Brain microvascular endothelial cell (primary cell): ENCODE measurements at places on chromosomes 5 and 9.
A peak's percentile ranks its signal among the peaks of the same experiment; 100 is the strongest.

- no peak for DNase-seq
Measured at GRCh38 chr9:12666813-12667212, 26.4 kb upstream of the TYRP1 start.

- DNase-seq, result no peak
Measured at GRCh38 chr5:169067751-169068173, 233.2 kb downstream of the SLIT3 start.

GRCh38 chr9:21311889-21312288 is 6.8 kb upstream of the IFNA5 start:
- DNase-seq, result no peak

DNA sequence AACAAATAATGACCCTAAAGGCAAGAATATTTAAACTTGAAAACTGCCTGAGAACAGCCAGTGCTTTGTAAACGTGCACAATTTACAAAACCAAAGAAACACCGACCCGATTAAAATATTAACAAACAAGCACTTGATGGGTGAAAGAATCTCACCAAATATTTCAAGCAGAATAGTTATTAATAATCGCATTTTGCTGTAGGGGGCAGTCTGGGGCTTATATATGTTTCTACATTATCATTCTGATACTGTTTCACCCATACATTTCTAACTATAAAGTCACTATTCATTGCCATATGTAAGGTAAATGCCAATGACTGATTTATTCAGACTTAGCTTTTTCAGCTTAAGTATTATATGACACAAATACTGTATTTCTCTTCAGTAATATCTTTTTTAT is 37.7 kb downstream of the UBAP2 start:
- DNase-seq, result no peak

GRCh38 chr5:157665467-157666070 is 5.8 kb upstream of the C5orf52 start:
- peak; percentile 79 for DNase-seq

- no peak for DNase-seq
Measured at GRCh38 chr5:38777111-38777510, 68.7 kb upstream of the OSMR start.

GRCh38 chr5:158431369-158432029 is 572.6 kb upstream of the CLINT1 start:
- no peak for DNase-seq

DNA sequence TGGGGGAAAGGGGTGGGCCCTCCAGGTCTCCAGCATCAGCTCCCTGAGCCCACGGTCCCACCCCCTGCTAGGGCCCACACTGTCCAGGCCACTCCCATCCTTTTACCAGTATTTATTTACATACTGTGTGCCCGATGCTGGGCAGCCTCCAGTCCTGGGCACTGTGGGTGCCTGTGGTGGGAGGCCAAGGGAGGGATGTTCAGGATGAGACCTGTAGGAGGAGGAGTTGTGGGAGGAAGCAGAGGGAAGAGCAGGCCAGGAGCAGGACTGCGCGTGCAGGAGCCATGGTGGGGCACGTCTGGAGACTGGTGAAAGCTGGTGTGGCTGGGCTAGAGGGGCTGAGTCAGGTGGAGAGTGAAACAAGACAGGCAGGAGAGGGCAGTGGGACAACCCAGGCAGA is 267.4 kb downstream of the HSPA4 start:
- DNase-seq, result no peak

DNA sequence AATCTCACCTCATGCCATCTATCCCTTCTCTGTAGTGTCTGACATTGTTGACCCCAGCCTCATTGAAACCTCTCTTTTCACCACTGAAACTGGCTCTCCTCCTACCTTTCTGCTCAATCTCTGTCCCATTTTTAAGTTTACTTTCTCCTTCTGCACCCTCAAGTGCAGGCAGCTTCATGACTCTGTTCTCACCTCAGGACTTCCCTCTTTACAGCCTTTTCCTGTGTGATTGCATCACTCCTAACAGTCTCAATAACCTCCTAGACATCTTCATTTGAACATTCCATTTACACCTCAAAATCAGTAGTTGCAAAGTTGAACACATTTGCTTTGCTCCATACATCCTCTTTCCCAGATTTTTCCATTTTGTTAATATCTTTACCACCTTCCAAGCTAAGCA is 172.1 kb downstream of the RASEF start:
- DNase-seq, result no peak

GRCh38 chr9:138111607-138112006 is 234.0 kb downstream of the CACNA1B start:
- no peak for DNase-seq

- DNase-seq, result no peak
Measured at GRCh38 chr5:168656633-168657032, 77.5 kb upstream of the PANK3 start.

DNA sequence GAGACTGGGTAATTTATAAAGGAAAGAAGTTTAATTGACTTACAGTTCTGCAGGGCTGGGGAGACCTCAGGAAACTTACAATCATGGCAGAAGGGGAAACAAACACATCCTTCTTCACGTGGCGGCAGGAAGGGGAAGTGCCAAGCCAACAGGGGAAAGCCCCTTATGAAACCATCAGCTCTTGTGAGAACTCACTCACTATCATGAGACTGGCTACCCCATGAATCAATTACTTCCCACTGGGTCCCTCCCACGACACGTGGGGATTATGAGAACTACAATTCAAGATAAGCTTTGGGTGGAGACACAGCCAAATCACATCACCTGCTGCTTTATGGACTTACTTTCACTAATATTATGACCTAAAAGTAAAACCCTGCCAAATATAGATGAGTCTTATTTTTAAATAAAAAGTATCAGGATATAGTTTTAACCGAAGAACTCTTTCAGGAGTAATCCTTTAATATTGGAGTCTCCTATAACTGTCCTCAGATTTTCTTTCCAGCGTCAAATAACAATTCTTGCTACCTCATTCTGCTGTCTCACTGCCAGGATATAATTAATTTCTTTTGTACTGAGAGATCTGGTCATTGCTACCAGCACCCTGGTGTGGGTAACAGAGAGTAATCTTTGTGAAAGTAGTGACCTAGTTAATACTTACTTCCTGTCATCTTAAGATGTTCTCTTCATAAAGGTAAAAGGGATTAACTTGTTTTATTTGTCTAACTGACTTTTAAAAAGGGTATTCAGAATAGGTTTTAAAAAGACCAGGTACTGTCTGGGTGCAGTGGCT is 68.6 kb downstream of the NLN start:
- no peak for DNase-seq

DNA sequence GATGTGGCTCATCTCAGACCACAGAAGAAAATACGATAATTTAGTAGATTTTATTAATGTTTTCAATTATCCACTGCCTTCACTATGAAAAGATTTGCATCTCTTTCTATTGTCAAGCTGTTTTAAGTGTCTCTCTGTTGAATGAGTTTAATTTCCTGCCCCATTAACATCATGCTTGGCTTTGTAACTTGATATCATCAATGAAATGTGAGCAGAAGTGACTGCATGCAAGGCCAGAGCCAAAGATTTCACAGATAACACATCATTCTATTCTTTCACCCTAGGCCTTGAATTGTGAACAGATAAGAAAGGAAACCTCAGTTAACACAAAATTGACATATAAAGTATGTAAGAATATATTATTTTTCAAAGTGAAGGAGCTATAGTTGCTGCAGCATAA is 986.4 kb upstream of the CDH18 start:
- no peak for DNase-seq

- no peak for DNase-seq
Measured at GRCh38 chr5:176541338-176542134, 4.3 kb upstream of the RNF44 start.

DNA sequence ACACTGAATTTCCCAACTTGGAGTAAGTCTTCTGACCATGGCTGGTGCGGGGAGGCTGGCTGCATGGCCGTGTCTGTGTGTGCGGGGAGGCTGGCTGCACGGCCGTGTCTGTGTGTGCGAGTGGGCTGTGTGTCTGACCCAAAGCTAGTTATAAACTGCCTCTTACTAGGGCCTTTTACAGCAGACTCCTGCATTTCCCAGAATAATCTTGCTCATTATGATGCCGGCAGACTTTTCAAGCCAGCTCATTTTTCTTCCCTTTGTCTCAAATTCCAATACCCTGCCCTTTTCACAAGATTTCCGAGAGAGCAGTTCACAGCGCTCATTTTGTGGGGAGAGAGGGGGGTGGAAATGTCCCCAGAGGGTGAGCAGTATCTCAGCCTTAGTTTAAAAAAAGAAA is 470.7 kb upstream of the BRINP1 start:
- DNase-seq, result no peak

GRCh38 chr9:106075960-106076327 is 381.6 kb downstream of the TMEM38B start:
- peak; percentile 45 for DNase-seq

DNA sequence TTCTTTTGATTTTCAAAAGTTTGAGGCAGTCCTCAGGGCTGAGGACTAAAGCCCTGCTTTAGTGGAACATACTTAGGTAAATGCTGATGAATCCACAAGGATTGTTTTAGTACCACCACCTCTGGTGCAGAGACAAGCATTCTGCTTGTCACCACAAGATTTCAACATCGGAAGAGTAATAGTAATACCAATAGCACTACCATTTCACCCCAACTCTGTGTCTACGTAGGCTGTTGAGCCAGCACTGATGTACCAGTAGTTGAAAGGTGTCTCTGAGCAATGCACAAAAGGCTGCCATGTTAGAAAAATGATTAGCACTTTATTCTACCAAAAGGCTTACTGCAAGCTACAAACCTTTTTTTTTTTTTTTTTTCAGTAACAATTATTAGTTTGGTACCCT is 213.2 kb upstream of the SLC24A2 start:
- no peak for DNase-seq

DNA sequence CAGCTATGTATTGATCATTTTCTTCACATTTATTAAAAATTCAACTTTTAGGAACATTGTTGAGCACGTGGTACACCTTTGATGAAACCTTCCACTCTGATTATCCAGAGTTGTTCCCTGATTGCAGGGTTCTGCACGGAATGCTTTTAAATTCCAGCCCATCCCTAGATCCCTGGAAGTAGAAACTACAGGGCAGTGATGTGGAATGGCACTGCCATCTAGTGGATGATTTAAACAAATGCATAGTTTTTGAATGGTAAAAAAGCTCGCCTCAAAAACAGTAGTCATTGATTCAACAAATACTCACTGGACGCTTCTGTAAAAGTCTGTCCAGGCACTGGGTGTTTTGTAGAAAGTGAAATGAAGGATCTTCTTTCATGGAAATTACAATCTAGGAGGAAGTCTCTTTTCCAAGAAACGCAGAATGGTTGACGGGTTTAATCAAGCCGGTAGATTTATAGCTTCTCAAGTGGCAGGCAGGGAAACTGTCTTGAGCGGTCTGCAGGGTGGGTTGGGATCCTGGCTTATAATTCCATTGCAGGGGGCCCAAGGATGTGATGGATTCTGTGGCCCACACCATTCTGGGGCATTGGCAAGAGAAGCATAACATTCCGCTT is 118.4 kb downstream of the ARHGAP26 start:
- peak; percentile 35 for DNase-seq

DNA sequence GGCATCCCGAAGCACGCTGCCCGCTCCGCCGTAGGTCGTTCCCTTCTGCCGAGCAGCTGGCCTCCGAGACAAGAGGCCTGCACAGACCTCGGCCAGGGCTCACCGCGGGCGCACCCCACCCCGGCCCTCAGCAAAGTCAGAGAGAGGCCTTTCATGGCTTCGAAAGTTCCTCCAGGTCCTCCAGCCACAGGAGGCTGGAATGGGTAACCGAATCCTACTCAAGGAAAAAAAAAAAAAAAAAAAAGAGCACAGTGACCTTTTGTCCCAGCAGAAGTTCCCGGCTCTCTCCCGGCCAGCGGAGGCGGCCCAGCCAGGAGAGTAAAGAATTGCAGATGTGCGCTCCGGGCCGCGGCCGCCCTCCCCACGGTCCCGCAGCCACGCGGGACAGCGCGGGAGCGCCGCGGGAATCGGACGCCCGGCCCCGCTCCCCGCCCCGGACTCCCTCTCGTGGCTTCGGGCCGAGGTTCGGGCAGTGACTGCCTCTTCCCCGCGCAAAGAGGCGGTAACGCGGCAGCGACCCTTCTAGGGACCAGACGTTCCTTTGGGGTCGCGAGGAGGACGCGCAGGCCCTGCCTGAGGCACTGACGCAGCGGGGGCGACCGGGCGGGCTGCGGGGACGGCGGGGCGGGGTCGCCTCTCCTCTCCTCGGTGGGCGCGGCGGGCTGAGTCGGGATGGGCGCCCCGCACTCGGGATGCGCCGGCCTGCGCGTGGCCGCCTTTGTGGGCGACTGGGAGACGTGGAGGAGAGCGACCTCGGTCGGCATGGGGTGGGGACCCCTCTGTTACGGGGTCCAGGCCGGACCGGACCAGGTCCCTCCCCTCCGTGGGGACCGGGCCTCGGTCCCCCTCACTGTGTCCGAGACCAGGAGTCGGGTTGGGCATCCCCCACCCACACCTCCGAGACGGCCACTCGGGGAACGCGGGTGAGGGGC is 754 bp downstream of the GFPT2 start:
- no peak for DNase-seq

GRCh38 chr5:128775558-128775957 is 189.7 kb upstream of the SLC27A6 start:
- DNase-seq, result no peak

DNA sequence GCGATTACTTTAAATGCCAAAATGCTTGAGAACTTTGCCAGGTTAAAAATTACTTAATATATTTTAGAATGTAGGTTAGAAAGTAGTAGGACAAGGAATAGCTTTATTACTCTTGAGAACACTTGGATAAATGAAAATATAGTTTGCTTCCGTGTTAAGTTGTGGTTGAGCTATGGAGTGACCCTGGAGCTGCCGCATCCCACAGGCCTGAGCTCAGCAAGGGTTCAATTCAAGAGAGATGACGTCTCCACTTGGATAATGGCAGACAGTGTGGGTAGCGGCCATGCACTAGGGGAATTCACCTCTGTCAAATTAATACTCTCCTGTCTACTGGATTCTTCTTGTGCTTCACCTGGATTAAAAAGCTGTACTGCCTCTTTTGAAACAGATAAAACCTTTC is 105.0 kb downstream of the GAPVD1 start:
- no peak for DNase-seq

GRCh38 chr9:36530224-36530623 is 42.5 kb upstream of the MELK start:
- no peak for DNase-seq

DNA sequence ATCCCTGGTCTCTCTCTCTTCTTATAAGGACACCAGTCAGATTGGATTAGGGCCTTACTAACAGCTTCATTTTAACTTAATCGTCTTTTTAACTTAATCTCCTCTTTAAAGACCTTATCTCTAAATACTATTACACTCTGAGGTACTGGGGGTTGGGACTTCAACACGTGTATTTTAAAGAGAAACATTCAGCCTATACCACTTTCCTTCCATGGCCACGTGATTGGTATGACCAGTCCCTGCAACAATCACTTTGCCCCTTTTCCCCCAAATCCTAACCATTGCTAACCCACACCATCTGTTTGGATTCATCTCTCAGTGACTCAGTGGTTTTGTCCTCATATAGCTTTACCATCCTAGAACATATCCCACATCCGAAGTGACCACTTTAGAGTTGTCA is 3.8 kb upstream of the MAN2A1 start:
- DNase-seq, result no peak
